GM23338 (cell line): ENCODE measurements at places on chromosomes 5 and 9. TPM values are rescaled to one million over a fixed set of nuclear protein-coding genes. Genes with fewer than 3 reads are reported as not detected.

Gene OR13C4
- not detected in 2 replicates for total RNA-seq

Gene NRARP
- total RNA-seq, result 39.0 and 55.1 TPM in 2 replicates

- no peaks in the 10 kb centered on the region for H3K4me1 ChIP-seq
- H3K27me3 ChIP-seq, result no peaks in the 10 kb centered on the region
- H3K4me3 ChIP-seq, result no peak overlapping the region
- H3K27ac ChIP-seq, result no peak overlapping the region
Measured at GRCh38 chr5:42655982-42656650, 100.5 kb upstream of the CCDC152 start.

DNA sequence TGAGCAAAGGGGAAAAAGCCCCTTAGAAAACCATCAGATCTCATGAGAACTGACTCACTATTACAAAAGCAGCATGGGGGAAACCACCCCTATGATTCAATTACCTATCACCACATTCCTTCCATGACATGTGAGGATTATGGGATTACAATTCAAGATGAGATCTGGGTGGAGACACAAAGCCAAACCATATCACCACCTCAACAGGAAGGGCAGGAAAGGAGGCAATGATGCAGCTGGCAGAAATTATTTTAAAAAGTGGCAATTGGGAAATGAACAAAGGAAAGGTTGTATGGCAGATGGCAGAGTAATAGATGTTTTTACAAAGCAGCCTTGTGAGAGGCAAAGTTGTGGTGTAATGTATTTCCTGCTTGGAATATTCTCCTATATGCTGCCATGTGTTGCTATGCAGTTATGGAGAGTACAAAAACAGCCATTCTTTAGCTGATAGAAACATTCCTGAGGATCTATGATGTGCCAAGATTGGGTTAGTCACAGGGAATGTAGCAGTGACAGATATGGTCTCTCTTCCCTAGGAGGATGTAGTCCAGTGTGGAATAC is 138.8 kb downstream of the SMC2 start:
- no peaks in the 10 kb centered on the region for H3K36me3 ChIP-seq
- no peak for DNase-seq
- no peaks in the 10 kb centered on the region for H3K27me3 ChIP-seq
- H3K4me3 ChIP-seq, result no peak overlapping the region
- no peak overlapping the region for H3K27ac ChIP-seq

DNA sequence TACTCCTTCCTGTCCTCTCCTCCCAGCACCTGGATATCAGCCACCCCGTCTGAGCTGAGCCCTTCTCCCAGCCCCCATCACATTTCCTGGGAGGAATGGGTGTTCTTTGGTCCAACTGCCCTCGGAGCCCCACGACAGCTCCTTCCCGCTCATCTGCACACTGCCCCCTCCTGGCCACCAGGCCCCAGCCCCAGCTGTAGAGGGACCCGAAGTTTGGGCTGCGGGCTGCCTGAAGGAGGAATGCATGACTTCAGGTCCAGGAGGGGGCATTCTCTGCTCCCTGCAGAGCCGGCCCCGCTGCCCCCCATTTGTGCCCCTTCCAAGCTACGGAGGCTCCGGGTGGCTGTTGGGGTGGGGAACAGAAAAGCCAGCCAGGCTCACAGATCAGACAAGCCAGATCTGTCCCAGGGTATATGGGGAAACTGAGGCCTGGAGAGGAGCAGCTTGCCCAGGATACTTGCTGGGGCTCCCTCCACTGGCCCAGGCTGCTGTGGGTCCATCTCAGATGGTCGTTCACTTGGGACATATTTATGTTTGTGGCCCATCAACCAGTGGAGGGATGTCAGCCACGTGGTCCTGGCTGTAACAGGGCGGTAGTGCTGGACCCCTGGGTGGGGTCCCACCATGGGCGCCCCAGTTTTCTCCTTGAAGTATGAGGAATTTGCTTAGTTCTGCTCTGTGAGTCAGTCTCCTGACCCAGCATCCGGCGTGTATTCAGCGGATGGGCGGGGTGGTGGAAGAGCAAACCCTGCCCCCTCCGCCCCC is 33.1 kb downstream of the DAB2IP start:
- DNase-seq, result peak; percentile 90
- peaks cover 6% of the 10 kb centered on the region; the same call in 1 of the 2 replicates for H3K4me1 ChIP-seq
- no peaks in the 10 kb centered on the region for H3K36me3 ChIP-seq
- no peak overlapping the region for H3K4me3 ChIP-seq
- no peaks in the 10 kb centered on the region for H3K27me3 ChIP-seq

- no peaks in the 10 kb centered on the region; the same call in 1 of the 2 replicates for H3K4me1 ChIP-seq
- H3K36me3 ChIP-seq, result no peaks in the 10 kb centered on the region
- H3K4me3 ChIP-seq, result no peak overlapping the region
- H3K27ac ChIP-seq, result no peak overlapping the region
Measured at GRCh38 chr9:105835721-105836120, 141.4 kb downstream of the TMEM38B start.

DNA sequence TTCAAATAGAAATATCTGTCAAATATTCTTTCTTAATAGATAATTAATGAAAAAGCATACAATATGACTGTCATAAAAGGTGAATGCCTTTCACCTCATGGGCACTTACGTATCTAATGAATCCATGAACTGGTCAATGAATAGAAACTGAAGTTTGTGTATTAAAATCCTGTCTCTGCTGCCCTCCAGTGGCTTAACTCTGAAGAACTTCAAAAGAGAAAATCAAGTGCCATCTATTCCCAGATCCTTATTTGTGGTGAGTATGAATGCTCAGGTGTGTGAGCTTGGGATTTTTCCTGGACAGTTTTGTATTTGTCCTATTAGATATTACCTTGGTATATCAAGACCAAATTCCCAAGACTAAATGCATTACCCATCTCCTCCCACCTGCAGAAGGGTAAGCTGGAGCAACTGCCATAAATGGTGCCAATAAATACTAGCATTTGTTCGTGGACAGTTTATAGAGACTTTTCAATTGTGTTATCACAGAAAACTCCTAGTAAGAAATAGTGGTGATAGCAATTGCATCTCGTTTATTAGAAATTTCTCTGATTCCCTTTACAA is 44.0 kb upstream of the SVEP1 start:
- no peaks in the 10 kb centered on the region for H3K27me3 ChIP-seq
- no peak overlapping the region for H3K27ac ChIP-seq
- no peak overlapping the region for H3K4me3 ChIP-seq
- no peaks in the 10 kb centered on the region for H3K36me3 ChIP-seq
- DNase-seq, result peak; percentile 79
- no peaks in the 10 kb centered on the region for H3K4me1 ChIP-seq

- H3K36me3 ChIP-seq, result no peaks in the 10 kb centered on the region; the same call in 1 of the 2 replicates
- no peaks in the 10 kb centered on the region for H3K4me1 ChIP-seq
- DNase-seq, result no peak
- H3K27me3 ChIP-seq, result no peaks in the 10 kb centered on the region
- H3K27ac ChIP-seq, result no peak overlapping the region
Measured at GRCh38 chr9:86079865-86080469, 19.4 kb downstream of the GOLM1 start.

DNA sequence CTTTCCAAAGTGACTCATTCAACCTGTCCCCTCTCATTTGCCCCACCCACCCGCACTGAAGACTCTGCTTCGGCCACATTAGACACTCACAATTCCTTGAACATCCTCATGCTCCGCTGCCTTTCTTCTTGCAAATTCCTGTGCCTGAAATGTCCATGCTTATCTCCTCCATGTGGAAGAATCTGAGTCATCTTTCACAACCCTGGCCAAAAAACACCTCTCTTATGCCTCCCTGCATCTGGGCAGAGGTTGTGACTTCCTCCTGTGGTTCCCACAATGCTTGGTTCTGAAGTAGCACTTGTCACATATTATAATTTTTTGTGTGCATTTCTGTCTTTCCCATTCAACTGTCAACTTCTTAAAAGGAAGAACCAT is 238.6 kb downstream of the ENC1 start:
- H3K27ac ChIP-seq, result no peak overlapping the region
- no peaks in the 10 kb centered on the region for H3K27me3 ChIP-seq
- H3K4me3 ChIP-seq, result no peak overlapping the region
- no peaks in the 10 kb centered on the region for H3K36me3 ChIP-seq

DNA sequence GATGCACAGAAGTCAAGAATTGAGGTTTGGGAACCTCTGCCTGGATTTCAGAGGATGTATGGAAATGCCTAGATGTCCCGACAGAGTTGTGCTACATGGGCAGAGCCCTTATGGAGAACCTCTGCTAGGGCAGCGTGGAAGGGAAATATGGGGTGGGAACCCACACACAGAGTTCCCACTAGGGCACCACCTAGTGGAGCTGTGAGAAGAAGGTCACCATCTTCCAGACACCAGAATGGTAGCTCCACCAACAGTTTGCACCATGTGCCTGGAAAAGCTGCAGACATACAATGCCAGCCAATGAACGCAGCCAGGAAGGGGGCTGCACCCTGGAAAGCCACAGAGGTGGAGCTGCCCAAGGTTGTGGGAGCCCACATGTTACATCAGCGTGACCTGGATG is 104.5 kb downstream of the STK32A start:
- H3K4me1 ChIP-seq, result peaks cover 17% of the 10 kb centered on the region
- DNase-seq, result no peak
- no peaks in the 10 kb centered on the region for H3K27me3 ChIP-seq
- no peak overlapping the region for H3K4me3 ChIP-seq

DNA sequence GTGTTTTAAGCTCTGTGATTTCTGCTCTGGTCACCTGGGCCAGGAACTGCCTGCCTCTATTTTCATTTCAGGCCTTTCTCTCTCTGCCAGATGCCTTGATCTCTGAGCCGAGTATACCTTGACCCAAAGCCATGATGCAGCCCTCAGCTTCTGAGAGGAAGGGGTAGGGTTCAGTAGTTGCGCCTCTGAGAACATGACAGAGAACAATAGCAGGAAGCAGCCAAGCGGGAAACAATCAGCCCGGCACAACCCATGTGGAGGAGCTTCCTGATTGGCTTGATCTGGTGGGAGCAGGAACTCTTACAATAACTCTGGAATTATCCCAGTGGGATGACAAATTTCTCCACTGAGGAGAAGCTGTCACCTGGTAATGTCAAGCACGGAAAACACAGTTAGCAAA is 127.4 kb downstream of the PALM2AKAP2 start:
- H3K27ac ChIP-seq, result no peak overlapping the region
- H3K36me3 ChIP-seq, result no peaks in the 10 kb centered on the region
- peaks cover 23% of the 10 kb centered on the region for H3K4me1 ChIP-seq

DNA sequence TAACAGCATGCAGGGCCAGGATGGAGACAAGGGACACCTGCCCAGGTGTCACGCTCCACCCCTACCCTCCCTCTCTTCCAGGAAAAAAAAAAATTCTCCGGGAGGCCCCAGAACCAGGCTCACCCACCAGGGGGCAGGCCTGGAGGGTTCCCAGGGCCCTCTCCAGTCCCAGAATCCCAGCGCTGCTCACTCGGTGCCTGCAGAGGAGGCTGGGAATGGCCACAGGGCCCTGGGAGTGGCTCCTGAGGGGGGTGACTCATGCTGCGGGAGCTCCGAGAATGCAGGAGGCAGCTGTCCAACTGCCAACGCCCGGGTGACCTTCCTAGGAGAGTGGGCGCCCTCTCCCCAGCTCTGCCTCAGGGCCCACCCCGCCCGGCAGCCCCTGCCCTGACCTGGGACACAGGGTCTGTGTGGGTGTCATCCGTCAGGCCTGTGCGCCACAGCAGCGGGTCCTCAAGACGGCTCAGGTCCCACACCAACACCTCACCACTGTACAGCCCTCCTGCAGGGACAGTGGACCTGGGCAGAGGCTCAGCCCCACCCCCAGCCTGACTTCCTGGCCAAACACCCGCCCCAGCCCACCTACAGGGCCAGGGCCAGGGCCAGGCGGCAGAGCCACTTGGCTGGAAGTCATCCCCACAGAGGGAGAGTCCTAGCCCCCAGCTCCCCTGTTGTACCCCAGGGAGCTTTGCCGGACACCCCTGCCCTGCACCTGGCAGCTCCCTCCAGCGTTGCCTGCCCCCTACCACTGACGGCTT is 21.2 kb downstream of the DYNC2I2 start:
- no peaks in the 10 kb centered on the region for H3K27me3 ChIP-seq
- DNase-seq, result peak; percentile 96
- no peak overlapping the region for H3K4me3 ChIP-seq
- H3K27ac ChIP-seq, result peak overlapping the region; percentile 84; the same call in 1 of the 2 replicates
- 0 out of 2 replicates have a peak, but pooled peaks cover 8% of the 10 kb centered on the region for H3K4me1 ChIP-seq
- H3K36me3 ChIP-seq, result peaks cover 26% of the 10 kb centered on the region

GRCh38 chr9:18776836-18777820 is 255.9 kb downstream of the SAXO1 start:
- H3K36me3 ChIP-seq, result no peaks in the 10 kb centered on the region
- H3K27ac ChIP-seq, result no peak overlapping the region
- H3K27me3 ChIP-seq, result no peaks in the 10 kb centered on the region
- H3K4me1 ChIP-seq, result no peaks in the 10 kb centered on the region
- H3K4me3 ChIP-seq, result no peak overlapping the region

DNA sequence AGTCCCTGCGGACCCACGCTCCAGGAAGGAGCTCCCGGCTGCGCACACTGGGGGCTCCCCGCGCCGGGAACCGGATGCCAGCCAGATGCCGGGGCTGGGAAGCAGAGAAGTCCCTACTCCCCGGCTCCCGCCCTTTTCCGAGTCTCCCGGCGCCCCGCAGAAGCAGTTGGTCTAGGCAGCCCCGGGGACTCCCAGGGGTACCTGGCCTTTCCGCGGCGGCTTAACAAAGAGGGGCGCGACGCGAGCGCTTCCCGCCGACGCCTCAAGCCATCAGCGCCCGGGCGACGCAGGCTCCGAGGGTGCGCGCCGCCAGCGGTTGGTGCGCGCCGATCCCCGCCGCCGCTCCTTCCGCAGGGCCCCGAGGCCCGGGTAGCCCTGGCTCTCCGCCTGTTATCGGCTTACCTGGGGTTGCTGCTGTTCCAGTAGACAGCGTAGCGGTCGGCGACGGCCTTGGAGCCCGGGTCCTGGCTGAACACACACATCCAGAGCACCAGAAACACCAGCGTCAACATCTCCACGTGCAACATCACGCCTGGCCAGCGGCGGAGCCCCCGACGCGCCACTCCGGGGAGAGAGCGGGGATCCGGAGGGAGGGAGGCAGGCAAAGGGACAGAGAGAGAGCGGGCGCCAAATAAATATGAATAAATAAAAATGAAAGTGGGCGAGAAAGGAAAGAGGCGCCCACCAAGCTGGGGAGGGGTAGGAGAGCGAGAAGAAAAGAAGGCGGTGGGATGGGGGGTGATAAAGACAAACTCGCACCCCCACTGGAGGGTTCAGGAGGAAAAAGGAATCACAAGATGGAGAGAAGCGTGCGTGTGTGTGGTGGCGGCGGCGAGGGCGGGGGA is 428 bp downstream of the EFNA5 start:
- H3K4me1 ChIP-seq, result peaks cover 17% of the 10 kb centered on the region
- peaks cover 42% of the 10 kb centered on the region for H3K27me3 ChIP-seq
- DNase-seq, result peak; percentile 71
- H3K4me3 ChIP-seq, result peak overlapping the region; percentile 86
- no peaks in the 10 kb centered on the region for H3K36me3 ChIP-seq

GRCh38 chr9:19788152-19788551 is 685 bp downstream of the SLC24A2 start:
- no peaks in the 10 kb centered on the region for H3K36me3 ChIP-seq
- H3K4me3 ChIP-seq, result peak overlapping the region; percentile 81
- peaks cover 35% of the 10 kb centered on the region for H3K4me1 ChIP-seq
- peak; percentile 92 for DNase-seq

DNA sequence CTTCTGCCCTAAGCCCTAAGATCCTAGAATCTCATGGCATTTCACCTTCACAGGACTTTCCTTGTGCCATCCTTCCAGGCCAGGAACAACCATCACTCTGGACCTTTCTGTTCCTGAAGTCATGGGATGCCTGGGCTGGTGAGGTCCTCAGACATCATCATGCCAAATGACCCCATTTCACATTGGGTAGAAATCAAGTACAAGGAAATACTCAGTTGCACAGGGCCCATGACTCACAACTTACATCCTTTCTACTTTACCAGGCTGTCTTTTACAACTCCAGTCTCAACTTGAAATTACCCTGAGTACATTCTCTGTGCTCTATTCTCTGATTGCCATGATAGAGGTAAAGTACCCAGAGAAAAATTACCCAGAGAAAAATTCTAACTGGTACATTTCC is 167.1 kb downstream of the PIK3R1 start:
- no peak for DNase-seq
- no peaks in the 10 kb centered on the region for H3K36me3 ChIP-seq
- no peak overlapping the region for H3K4me3 ChIP-seq
- H3K4me1 ChIP-seq, result peaks cover 12% of the 10 kb centered on the region; the same call in 1 of the 2 replicates
